ENCODE measurements at places on chromosomes 7 and 10.

- DNase-seq, result no peak
Observed at GRCh38 chr7:46165276-46165675, 244.2 kb upstream of the IGFBP3 start.

- DNase-seq, result no peak
Observed at GRCh38 chr10:105769248-105770184, 1128.4 kb downstream of the SORCS3 start.

- no peak for DNase-seq
Observed at GRCh38 chr7:18461785-18462467, 33.6 kb upstream of the HDAC9 start.

DNA sequence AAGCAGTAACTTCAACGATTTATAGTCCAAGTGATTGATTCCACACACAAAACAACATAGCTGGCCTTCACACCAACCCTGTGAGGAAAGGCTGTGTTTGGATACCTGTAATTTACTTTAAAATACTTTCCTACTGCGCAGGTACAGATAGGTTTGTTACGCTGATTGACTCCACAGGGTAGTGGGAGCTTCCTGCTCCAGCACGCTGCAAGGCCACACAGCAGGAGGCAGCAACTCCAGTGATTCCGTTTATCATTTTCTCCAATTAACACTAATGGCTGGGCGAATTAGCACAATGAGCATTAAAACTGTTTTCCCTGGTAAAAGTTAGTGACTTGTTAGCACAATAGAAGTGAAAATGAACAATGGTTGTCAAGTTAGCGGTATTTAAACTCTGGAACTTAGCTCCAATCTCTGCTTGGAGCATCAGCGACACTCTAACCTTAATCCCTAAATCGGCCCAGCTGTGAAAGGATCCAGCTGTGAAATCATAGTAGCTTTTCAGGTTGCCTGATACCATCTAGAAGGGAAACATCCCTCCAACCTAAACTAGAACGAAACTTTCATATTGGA, 959 bp downstream of the DCLRE1C start:
- DNase-seq, result no peak

DNA sequence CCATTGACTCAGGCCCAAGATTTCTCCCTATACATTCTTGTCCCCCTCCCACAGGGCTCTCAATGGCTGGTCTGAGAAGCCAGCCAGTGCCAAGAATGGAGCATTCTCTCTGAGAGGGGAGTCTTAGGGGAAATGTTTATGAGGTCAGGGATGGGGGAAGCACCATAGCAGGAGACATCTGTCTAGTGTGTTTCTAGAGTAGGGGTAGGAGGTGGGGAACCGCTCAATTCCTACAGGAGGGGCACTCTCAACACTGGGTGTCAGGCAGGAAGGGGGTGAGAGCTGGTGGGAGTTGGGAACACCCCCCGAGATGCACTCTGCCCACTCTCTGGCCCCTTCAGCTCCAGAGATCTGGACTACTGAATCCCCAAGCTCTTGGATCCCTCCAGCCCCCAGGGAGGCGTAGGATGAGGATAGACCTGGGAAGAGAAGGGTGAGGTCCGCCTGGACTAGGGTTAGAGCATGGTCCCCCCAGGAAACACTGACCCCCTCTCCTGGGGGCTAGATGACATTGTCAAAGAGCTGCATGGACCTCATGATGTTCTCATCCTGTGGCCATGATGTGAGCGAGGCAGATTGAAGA, 8.7 kb upstream of the OGA start:
- no peak for DNase-seq

DNA sequence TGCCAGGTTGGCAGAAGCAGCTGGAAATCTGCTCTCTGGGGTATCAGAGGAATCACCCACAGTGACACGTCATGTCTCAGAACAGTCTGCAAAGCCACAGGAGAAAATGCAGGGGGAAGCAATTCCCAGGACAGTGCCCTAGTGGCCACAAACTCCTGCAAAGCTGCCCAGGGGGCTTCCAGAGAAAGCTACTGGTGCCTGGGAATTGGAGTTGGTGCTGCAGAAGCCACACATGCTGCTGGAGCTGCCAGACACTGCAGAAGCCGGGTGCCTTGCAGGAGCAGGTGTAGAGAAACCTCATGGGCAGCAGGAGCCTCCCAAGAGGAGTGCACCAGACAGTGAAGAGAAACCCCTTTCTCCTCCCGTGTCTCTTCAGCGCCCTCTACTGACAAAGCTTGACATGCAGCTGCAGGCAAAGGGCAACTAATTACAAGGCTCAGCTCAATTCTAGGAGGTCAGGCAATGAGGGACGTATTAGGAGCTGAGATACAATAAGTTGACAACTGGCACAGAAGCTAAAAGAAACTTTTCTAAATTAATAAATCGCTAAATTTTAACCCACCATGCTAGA, 30.2 kb upstream of the NUB1 start:
- DNase-seq, result no peak

DNA sequence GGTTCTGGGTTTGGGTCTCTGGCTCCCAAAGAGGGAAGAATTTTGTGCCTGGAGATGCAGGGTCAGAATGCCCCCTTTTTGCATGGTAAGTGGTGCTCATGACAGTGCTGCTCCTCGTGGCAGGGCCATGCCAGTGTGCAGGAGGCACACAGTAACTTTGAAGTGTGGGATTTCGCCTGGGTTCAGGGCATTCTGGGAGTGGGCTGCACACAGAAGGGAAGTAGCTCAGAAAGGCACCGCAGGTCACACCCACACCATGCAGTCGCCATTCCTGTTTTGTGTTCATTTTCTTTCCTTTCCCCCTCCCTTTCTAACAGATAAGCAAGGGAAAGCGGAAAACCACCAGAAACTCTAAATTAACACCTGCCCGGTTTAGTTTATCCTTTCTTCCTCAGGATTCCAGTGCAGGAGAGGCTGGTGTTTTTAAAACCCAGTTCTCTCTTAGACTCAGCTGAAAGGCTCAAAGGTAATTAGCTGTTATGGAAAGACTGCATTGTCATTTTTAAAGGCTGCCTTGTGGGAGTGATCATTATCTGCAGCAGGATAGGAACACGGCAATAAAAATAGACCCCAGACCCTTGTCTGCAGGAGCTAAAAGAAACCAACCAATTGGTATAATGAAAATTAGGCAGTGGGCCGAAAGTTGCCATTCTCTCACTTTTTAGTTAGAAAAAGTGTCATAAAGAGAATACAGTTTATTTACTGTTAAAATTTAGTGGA, 50.2 kb downstream of the EEPD1 start:
- DNase-seq, result no peak

GRCh38 chr10:123151737-123152135, 2.5 kb upstream of the BUB3 start:
- DNase-seq, result no peak

DNA sequence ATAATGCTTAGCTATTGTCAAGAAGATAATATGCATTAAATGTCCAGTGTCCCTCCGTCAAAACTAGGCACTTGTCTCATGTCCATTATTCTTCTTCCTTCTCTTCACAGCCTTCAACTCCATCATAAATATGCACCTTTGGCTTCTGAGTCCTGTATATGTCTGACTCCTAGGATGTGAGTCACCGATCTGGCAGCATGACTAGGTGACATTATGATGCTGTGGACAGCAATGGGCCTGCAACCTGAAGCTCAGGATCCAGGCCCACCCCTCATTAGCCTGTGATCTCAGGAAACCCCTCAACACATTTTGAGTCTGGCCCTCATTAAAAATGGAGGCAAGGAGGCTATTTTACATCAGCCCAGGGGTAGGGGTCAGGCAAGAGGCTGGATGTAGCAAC, 362.5 kb upstream of the ZMIZ1 start:
- no peak for DNase-seq

DNA sequence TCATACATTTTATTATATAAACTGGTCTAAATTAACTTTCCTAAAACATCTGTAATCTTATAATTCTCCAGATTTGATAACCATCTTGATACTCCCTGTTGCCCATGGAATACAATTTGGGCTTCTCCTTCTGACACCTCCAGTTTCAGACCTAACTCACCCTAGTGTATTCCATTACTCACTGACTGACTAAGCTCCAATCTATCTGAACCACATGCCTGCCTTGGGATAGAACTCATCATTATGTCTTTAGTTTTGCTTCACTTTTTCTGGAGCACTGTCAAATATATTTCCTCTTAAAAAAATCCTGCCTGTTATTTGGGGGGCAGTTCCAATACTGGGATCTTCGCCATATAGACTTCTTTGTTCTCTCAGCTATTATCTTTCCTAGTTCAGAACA, 4.9 kb upstream of the FOXP2 start:
- DNase-seq, result no peak

GRCh38 chr10:74153676-74154075, 2.7 kb downstream of the ADK start:
- DNase-seq, result no peak

GRCh38 chr7:17021205-17021604, 139.4 kb upstream of the AGR3 start:
- no peak for DNase-seq

- DNase-seq, result no peak
Observed at GRCh38 chr10:127402596-127403409, 146.3 kb upstream of the NPS start.

DNA sequence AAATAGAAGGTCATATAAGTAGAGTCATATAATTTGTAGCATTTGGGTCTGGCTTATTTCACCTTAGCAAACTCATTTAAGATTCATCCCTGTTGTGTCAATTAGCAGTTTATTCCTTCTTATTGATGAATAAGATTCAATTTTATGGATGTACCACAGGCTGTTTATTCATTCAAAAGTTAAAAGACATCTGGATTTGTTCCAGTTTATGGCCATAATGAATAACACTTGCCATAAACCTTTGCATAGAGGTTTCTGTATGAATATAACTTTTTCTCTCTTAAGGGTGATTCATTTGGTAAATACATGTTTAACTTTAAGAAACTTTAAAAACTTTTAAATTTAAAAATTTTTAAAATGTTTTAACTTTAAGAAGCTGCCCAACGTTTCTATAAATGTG, 66.4 kb downstream of the CPED1 start:
- DNase-seq, result no peak

DNA sequence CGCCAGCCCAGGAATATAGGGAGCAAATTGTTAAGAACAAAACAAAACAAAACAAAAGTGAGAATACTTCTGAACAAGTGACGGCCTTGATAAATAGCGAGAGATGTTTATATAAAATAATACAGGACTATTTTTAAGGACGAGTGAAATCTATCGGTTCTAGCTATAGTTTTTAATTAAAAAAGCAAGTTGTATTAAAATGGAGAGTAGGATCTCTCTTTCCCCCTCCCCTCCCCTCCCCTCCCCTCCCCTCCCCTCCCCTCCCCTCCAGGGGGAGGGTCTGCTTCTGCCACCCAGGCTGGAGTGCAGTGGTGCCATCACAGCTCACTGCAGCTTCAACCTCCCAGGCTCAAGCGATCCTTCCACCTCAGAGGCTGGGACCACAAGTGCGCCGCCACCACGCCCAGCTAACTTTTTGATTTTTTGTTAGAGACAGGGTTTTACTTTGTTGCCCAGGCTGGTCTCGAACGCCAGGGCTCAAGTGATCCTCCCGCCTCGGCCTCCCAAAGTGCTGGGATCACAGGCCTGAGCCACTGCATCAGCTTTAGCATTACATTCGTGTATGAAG, 440 bp upstream of the TCAF1 start:
- DNase-seq, result no peak

Data from stimulated activated CD8-positive, alpha-beta memory T cell treated with anti-CD3 and anti-CD28 coated beads, Interleukin-15, amount 100 ng/mL, for 24 hours (primary cell).